A549 treated with Mapracorat at 1 μM for 4 hours (cell line): ENCODE measurements at places on chromosomes 1 and 21. TPM values are rescaled to one million over a fixed set of nuclear protein-coding genes. Genes with fewer than 3 reads are reported as not detected.

The PROX1 gene
- total RNA-seq, result 0.01 to 0.09 TPM (median 0.07 TPM) in 5 replicates

The MPL gene
- 0.23 TPM in 1 of 5 replicates, not detected in the others for total RNA-seq

The NEK2 gene
- total RNA-seq, result 34.9 to 45.6 TPM (median 44.5 TPM) in 5 replicates

The LYST gene
- 4.1 to 4.9 TPM (median 4.2 TPM) in 5 replicates for total RNA-seq

The FAM177B gene
- total RNA-seq, result not detected in 5 replicates

The CR1L gene
- 0.40 TPM in 1 of 5 replicates, not detected in the others for total RNA-seq

The CA6 gene
- not detected in 5 replicates for total RNA-seq

The SHE gene
- total RNA-seq, result 0.07 to 0.13 TPM (median 0.10 TPM) in 5 replicates
